ENCODE measurements at places on chromosomes 6 and 20.

DNA sequence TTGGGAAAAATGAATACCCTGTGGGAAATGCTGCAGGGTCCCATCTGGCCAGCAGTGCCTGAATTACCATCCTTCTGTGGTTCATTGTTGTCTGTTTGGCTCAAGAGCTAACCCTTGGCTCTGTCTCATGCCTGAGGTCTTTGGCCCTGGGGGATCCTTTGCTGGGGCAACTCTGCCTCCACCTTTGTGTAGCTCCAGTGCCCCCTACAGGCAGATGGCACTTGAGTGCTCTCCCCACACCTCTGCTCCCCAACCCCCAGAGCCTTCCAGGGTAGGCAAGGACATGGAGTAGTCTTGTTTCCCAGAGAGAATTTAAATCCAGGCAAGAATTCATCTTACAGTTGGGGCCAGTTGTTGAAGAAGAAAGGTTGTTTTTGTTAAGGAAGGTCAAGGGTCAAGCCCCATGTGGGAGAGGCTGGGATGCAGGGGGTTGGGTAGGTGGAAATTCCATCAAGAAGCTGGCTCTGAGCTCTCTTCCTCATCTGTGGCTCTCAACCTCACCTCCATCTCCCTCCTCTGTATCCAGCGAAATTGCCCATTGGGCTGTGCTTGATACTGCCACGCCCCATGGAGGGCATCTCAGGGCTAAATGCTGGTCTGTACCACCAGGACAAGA is 44.2 kb downstream of the ZNF831 start:
- DNase-seq, result peak; percentile 55

- DNase-seq, result no peak
Measured at GRCh38 chr20:47256668-47257236, 99.7 kb downstream of the ZMYND8 start.

GRCh38 chr6:24916496-24916895 is 19.3 kb downstream of the RIPOR2 start:
- no peak for DNase-seq

DNA sequence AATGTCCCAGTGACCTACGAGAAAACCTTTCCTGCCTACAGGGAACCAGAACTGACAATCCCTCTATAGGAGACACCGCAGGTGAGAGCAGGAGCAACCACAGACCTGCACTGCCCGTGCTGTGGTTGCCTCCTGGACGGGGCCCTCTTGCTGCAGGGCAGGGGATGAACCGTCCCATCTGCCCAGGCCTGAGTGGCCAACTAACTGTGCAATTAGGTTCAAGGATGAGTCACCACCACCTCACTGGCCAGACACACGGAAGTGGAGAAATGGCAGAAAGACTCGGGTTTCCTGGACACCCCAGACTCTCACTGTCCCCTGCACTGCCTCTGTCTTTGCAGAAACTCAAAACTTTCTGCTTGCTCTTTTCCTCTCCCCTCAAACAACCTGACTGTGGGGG is 13.8 kb upstream of the HLA-G start:
- DNase-seq, result no peak

DNA sequence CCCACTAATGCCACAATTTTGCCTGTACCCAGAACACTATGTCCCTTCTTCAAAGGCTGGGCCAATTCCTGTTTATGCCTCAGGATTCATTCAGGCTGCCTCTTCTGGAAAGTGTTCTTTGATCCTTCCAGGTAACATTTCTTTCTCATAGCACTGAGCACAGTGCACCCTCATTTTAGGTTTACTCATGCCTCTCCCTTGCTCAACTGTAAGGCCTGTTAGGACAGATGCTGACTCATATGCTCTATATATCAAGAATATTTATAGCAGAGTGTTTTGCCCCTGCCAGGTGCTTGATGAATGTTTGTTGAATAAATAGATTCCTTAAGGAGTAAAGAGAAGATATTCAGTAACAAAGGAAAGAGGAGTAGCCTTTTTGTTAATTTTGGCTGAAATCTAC is 263.9 kb downstream of the PHF3 start:
- no peak for DNase-seq

GRCh38 chr20:54203281-54203680 is 4.6 kb upstream of the PFDN4 start:
- no peak for DNase-seq

Measured in stimulated activated CD4-positive, alpha-beta T cell treated with anti-CD3 and anti-CD28 coated beads, Interleukin-1b, Interleukin-23, amount 100 ng/mL, for 1 hour (primary cell).